ENCODE measurements at places on chromosomes 12 and 14.

GRCh38 chr14:101412739-101413138 is 148.6 kb upstream of the DIO3 start:
- no peak for DNase-seq

DNA sequence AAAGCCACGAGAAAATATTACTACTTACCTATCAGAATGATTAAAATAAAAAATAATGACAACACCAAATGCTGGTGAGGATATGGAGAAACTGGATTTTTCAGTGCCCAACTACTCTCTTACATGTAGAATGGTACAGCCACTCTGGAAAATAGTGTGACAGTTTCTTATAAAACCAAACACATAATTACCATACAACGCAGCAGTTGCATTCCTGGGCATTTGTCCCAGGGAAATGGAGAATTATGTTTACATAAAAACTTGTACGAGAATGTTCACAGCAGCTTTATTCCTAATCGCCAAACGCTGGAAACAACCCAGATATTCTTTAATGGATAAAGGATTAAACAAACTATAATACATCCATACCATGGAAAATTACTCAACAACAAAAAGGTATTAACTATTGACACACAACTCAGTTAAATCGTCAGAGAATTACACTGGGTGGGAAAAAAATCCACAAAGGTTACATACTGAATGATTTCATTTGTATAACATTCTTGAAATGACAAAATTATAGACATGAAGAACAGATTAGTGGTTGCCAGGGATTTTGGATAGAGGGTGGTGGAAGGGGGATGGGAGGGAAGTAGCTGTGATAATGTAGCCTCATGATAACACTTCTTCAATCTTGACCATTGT is 35.4 kb downstream of the TAOK3 start:
- no peak for DNase-seq

DNA sequence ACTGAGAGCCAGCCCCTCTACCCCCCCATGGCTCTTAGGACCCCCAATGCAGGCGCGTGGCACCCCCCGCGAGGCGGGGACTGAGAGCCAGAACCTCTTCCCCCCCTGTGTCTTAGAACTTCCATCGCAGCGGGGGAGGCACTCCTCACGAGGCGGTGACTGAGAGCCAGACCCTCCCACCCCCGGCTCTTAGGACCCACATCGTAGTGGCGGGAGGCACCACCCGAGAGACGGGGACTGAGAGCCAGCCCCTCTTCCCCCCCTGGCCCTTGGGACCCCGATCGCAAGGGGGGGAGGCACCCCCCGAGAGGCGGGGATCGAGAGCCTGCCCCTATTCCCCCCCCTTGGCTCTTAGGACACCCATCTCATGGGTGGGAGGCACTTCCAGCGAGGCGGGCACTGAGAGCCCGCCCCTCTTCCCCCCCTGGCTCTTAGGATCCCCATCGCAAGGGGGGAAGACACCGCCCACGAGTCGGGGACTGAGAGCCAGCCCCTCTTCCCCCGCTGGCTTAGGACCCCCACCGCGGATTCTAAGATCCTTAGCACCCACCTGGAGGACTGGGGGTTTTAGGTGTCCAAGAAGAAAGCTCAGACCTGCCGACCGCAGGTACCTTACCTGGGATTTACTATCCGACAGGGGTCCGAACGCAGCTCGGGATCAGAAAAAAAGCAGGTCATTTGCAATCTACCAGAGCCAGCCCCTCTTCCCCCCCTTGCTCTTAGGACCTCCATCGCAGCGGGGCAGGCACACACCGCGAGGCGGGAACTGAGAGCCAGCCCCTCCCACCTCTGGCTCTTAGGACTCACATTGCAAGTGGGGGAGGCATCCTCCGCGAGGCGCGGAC is 44.9 kb downstream of the DDX11 start:
- DNase-seq: peak; percentile 90

DNA sequence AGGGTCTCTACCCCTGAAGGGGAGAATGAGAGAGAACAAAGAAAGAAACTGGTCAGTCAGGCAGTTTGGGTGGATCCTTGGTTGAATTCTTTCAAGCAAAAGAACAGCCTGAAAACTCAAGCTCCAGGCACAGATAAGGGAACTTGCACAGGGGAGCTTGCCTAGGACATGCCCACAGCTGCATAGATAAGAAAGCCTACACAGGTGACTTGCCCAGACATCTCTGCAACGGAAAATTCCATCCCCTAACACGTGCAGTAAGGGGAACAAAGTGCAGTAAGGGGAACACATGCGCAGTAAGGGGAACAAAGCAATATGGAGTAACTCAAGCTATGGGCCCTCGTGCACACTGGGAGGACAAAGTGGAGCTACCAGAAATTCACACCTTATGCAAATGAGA is 540.1 kb upstream of the MIS18BP1 start:
- no peak for DNase-seq

DNA sequence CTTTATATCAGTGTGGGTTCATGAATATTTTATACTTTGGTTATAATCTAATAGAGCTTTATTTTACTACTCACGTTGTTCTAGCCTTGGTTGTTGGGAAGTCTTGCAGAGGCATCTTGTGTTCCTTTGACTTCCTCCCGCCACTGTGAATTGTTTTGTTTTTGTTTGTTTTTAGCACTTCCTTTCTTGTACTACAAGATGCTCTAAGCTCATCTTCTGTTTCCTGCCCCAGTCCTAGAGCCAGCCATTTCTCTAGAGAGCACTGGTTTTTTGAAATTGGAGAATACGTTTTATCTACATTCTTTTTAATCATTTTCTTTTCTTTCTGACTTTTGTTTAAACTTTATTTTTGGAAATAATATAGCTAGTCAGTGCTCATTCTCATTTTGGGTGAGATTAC is 15.9 kb upstream of the NUBPL start:
- DNase-seq: no peak

- no peak for DNase-seq
Observed at GRCh38 chr12:114936148-114937079, 252.4 kb upstream of the TBX3 start.

- no peak for DNase-seq
Observed at GRCh38 chr12:41014643-41015020, 173.5 kb upstream of the PDZRN4 start.

DNA sequence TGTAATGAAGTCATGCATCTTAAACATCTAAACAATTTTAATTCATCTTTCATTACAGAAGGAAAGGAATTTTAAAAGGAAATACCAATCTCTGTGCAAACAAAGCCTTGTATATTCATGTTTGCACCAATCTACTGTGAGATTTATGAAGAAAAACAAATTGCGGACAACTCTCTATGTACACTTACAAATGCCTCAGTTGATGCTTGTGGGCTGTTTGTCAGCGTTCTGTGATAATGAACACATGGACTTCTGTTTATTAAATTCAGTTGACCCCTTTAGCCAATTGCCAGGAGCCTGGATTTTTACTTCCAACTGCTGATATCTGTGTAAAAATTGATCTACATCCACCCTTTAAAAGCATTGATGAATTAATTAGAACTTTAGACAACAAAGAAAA is 5.4 kb downstream of the GPR65 start:
- DNase-seq: no peak

DNA sequence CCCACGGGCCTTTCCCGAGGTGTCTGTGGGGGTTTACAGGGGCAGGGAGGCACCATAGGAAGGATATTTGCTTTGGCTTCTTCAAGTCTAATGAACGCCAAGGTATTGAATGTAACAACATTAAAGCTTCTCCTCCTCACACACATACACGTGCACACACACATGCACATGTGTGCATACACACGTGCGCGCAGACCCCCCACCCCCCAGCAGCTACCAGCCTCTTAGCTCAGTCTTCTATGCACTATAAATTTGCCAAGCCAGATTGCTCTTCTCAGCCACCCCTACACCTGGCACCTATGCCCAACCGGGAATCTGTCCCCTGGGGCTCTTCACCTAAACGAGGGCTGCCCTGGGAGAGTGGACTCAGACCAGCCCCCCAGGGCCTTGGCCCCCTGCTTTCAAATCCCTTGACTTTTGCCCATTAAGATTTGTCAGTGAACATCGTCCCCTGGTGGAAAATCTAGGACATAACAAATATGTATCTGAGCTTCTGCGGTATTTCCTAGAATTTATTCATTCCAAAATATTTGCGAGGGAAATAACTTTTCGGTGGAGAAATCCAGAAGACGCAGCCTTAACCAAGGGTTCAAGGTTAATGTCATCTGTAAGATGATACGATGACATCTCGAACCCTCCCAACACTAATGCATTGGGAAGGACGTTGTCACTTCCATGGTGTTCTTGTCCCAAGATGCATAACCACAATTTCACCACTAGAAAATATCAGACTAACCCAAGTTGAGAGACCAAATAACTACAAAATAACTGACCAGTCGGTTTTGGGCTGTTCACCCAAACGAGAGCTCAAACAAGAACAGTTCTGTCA is 330.4 kb downstream of the MED13L start:
- no peak for DNase-seq

DNA sequence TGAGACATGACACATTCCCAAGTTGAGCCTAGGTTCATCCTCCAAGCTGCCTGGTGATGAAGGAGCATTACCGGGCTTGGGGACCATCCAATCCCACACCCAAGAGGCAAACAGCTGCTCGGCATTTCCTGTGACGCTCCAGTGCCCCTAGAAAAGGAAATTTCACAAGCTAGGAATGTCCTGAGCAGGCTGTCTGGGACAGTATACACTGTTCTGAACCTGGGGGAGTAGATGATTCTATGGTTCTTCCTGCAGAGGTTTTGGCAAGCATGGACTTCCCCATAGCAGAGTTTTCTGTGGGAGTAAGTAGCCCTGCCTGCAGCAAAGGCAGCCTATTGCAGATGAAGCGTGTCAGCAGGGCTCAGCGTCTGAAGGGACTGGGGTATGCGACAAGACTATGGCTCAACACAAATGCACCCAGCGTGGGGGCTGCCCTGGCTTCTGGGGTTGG is 47.4 kb upstream of the SRSF5 start:
- no peak for DNase-seq

DNA sequence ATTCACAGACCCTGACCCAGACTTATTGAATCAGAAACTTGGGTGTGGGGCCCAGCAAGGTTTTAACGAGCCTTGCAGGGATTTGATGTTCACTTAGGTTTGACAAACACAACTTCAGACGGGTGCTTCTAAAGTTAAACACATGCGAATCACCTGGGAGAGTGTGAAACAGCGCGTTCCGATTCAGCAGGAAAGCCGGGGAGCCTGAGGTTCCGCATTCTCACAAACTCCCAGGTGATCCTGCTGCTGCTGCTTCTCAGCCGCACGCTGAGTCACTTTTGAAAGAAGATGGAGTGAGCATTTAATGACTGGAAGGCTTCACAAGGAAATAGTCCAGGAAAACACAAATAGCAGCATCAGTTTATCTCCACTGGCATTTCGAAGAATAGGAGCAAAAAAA is 44.2 kb upstream of the DDX11 start:
- DNase-seq: no peak

GRCh38 chr12:95259368-95259767 is 41.8 kb downstream of the VEZT start:
- peak; percentile 34 for DNase-seq

DNA sequence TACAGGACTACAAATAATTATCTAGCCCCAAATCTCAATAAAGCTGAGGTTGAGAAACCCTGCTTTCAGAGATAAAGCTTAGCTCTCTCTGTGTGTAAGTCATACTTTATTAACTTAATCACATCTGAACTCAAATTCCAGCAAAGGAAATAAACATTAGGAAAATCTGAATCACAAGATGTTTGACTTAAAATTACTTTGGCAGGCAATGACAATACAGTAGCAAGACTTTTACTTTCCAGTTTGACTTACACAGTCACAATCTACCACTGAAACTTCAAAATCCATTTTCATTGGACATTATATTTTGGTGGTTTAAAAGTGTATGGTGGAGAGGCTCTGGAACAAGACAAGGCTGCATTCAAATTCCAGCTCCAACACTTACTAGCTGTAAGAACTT is 11.4 kb downstream of the TMEM116 start:
- DNase-seq: no peak

DNA sequence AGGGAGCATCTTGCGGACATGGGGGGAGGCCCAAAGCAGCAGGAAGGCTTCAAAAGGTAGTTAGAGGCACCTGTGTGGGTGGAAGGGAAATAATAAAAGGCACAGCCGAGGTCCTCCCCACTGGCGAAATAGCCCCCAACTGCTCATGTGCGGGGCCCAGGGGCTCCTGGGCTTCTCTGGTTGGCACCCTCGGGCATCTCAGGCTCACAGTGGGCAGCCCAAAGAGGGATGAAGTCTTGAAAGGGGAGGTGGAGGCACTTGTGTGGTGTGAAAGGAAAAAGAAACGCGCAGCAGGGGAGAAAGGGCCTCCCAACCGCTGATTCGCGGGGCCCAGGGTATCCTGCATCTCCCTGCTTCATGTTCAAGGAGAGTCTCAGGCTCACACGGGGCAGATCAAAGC is 579.4 kb downstream of the ALG10 start:
- no peak for DNase-seq

- DNase-seq: no peak
Observed at GRCh38 chr12:89497005-89497404, 27.6 kb downstream of the GALNT4 start.

DNA sequence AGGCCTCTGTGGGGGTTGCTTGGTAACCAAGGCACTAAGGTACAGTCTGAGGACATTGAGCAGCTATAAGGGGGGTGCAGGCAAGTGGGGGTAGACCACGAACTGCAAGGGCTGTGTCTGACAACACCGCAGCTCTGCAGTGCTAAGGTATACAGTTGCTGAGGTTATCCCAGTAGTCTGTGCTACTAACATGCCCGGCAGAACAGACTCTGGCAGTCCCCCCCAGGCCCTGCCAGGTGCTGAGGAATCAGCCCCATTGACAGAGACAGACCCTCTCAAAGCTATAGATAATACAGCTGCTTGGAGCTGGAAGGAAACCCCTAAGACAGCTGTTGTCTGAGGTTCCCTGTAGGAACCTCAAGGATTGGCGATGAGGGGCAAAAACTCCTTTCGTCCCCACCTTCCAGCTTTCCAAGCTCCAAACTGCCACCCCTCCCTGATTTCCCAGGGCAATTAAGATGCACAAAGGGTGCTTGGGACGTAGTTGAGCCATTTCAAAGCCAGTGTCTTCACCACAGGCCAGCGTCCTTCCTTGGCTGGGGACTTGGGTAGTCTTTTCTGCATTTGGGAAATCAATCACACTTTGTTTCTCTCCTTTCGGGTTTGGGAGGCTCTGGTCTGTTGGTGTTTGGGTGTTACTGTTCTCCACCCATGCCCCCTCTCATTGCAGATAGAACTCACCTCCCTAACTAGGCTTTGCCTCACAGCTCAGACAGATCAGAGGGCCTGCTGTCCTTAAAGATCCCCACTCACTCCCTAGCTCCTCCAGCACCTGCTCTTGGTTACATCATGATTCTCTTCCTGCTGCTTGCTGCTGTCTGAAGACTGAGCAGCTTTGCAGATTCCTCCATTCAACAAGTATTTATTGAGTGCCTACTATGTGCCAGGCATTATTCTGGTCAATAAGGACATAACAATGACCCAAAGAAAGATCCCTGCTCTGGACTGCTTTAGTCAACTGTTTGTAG is 2.0 kb upstream of the MYH7 start:
- no peak for DNase-seq

DNA sequence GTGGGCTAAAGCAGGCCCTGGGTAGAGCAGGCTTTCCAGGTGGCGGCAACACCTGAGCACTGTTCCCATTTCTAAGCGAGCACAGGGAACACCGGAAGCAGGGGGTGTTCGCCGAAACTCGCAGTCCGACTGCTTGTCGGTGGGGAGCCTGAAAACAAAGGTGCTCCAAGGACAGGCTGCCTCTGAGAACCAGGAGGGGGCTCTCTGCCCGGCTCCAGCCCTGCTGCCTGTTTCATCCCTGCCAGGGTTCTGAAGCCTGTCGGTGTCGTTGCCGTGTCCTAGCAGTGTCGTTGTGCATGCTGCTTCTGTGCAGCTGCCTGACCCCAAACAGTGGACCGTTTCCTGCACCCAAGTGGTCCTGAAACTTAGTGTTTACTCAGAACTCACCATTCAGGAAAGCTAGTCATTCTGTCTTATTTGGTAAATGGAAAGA is 21.8 kb downstream of the CCNK start:
- no peak for DNase-seq

- DNase-seq: peak; percentile 3
Observed at GRCh38 chr12:118448341-118448740, 72.0 kb downstream of the SUDS3 start.
